ENCODE measurements at places on chromosomes 4 and X. TPM values are rescaled to one million over a fixed set of nuclear protein-coding genes. Genes with fewer than 3 reads are reported as not detected.

GRCh38 chrX:19272452-19272851 is 71.3 kb upstream of the PDHA1 start:
- DNase-seq: no peak
- H3K4me3 ChIP-seq: no peak overlapping the region
- H3K36me3 ChIP-seq: no peaks in the 10 kb centered on the region
- no peak overlapping the region for H3K27ac ChIP-seq

The CT45A9 gene
- total RNA-seq: not detected

The PJA1 gene
- total RNA-seq: 18.8 TPM

- H3K4me1 ChIP-seq: no peaks in the 10 kb centered on the region
- no peak for DNase-seq
Observed at GRCh38 chr4:186335793-186336192, 69.8 kb downstream of the F11 start.

- H3K4me1 ChIP-seq: no peaks in the 10 kb centered on the region
- H3K27ac ChIP-seq: no peak overlapping the region
- no peak overlapping the region for H3K4me3 ChIP-seq
- no peak for DNase-seq
- H3K27me3 ChIP-seq: no peaks in the 10 kb centered on the region
Observed at GRCh38 chr4:151922306-151922705, 161.5 kb upstream of the GATB start.

The TLR3 gene
- total RNA-seq: 3.0 TPM

DNA sequence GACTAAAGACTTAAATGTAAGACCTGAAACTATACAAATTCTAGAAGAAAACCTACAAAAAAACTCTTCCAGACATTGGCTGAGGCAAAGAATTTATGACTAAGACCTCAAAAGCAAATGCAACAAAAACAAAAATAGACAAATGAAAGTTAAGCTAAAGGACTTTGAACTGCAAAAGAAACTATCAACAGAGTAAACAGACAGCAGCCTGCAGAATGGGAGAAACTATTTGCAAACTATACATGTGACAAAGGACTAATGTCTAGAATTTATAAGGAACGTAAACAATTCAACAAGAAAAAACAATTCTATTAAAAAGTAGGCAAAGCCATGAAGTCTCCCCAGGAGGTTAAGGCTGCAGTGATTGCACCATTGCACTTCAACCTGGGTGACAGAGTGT is 9.1 kb downstream of the FAM47E start:
- H3K4me1 ChIP-seq: no peaks in the 10 kb centered on the region
- no peak overlapping the region for H3K4me3 ChIP-seq
- H3K27me3 ChIP-seq: no peaks in the 10 kb centered on the region
- H3K36me3 ChIP-seq: no peaks in the 10 kb centered on the region
- H3K27ac ChIP-seq: no peak overlapping the region

DNA sequence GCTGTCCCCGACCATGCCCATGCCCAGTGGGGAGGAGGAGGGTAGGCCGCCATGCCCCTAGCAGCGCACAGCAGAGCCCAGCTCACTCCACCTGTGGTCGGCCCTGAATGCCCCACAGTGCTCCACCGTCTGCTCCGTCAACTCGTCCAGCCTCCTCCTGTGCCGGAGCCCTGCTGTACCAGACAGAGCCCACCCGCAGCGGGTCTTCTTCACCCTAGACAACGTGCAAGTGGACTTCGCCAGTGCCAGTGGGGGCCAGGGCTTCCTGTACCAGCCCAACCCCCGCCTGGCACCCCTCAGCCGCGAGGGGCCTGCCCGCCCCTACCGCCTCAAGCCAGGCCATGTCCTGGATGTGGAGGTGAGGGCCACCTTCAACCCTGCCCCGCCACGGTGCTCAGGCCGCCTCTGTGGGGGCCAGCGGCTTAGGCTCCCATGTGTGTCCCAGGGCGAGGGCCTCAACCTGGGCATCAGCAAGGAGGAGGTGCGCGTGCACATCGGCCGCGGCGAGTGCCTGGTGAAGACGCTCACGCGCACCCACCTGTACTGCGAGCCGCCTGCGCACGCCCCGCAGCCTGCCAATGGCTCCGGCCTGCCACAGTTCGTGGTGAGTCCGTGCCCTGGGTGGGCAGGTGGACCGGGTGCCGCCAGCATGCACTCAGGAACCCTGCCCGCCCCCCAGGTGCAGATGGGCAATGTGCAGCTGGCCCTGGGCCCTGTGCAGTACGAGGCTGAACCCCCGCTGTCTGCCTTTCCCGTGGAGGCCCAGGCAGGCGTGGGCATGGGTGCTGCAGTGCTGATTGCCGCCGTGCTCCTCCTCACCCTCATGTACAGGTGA is 6.9 kb upstream of the SRPK3 start:
- H3K4me3 ChIP-seq: no peak overlapping the region
- no peak overlapping the region for H3K27ac ChIP-seq
- no peaks in the 10 kb centered on the region for H3K4me1 ChIP-seq
- H3K36me3 ChIP-seq: no peaks in the 10 kb centered on the region

The IL2RG gene
- total RNA-seq: not detected

- no peak overlapping the region for H3K27ac ChIP-seq
- peak overlapping the region; percentile 31 for H3K4me3 ChIP-seq
Observed at GRCh38 chr4:173282256-173282562, 51.9 kb downstream of the HMGB2 start.

- no peak overlapping the region for H3K27ac ChIP-seq
- no peaks in the 10 kb centered on the region for H3K4me1 ChIP-seq
- H3K36me3 ChIP-seq: no peaks in the 10 kb centered on the region
- no peak overlapping the region for H3K4me3 ChIP-seq
Observed at GRCh38 chr4:138788267-138788790, 227.3 kb upstream of the NOCT start.

The PRKG2 gene
- total RNA-seq: 2.5 TPM

GRCh38 chrX:69207216-69207615 is 42.0 kb upstream of the PJA1 start:
- H3K36me3 ChIP-seq: no peaks in the 10 kb centered on the region
- no peak overlapping the region for H3K27ac ChIP-seq
- H3K4me1 ChIP-seq: no peaks in the 10 kb centered on the region
